ENCODE measurements at places on chromosomes 2 and 18.

DNA sequence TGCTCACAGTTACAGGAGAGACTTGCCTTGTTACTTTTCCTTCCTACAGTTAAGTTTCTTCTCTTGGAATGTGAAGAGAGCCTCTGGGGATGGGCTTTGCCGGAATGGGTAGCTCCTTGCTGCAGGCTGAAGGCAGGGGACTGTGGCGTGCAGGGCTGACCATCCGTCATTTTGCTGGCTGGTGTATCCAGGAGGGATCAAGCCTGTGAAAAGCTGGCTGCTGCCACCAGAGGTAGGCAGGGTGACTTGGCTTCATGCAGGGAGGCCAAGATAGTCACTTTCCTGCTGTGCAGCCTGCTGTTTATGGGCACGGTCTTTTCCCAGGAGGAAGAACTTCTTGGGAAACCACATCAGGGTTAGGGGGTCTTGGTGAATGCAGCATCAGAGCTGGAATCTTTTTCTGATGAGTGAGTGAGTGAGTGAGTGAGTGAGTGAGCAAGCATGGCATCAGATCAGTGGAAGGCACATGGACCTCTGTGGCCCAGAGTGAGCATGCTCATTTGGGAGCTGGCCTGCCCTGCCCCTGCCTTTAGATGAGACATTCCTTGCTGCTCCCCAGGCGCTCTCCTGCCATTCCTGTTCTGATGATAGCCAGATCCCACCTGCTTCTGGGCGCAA, 33.0 kb downstream of the FHOD3 start:
- no peak for DNase-seq

- DNase-seq: no peak
Observed at GRCh38 chr2:71299507-71299906, 32.1 kb upstream of the ZNF638 start.

- no peak for DNase-seq
Observed at GRCh38 chr18:70132999-70133398, 72.5 kb downstream of the RTTN start.

DNA sequence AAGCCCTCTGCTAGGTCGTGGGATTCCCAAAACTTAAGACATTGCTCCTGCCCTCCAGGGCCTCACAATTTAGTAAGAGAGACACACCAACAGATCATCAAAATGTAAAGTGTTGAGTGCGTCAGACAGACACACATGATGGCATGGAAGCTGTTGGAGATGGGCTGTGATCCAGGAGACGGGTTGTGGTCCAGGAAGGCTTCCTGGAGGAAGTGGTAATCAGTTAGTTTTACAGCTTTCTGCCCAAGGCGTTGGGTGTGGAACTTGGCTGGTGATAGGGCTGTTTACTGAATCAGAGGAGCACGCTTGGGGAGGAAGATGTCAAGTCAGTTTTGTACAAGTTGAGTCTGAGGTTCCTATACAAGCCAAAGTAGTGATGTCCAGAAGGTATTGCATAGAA, 24.0 kb upstream of the GLI2 start:
- no peak for DNase-seq
